ENCODE measurements at places on chromosomes 5 and 9.

DNA sequence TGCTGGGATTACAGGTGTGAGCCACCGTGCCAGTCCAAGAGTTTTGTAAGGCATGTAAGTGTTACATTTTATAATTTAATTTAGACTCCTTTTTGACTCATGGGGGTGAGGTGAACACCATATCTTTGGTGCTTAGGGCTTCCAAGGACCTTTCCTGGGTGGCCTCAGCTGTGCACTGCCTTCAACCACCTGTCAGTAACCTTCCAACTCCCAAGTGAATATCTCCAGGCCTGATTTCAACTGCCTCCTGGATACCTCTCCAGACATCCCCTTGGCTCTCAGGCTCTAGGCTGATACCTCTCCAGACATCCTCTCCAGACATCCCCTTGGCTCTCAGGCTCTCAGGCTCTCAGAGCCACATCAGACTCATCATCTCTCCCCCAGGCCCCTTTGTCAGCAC, 30.9 kb upstream of the TTLL11 start:
- DNase-seq = no peak

DNA sequence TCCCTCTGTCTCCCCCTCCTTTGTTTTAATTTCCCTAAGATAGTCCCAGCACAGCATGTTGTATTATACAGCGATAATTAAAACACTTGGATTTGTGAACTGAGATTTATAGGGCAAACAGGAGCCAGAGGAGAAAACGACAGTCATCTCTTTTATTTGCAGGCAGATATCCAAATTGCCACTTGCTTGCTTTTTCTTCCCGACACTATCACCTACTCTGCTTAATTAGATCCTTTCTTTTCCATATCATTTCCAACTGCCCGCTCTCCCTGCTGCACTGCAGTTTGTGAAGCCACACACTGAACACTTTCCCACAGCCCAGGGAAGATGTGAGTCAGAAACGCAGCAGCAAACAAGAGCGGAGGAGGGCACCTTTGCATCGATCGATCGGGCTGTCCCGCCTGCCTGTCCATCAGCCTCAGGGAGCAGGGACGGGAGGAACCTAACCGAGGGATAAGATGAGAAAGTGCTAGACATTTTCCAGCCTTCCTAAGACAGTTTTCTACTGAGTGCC, 35.8 kb upstream of the SPRY4 start:
- DNase-seq = no peak

DNA sequence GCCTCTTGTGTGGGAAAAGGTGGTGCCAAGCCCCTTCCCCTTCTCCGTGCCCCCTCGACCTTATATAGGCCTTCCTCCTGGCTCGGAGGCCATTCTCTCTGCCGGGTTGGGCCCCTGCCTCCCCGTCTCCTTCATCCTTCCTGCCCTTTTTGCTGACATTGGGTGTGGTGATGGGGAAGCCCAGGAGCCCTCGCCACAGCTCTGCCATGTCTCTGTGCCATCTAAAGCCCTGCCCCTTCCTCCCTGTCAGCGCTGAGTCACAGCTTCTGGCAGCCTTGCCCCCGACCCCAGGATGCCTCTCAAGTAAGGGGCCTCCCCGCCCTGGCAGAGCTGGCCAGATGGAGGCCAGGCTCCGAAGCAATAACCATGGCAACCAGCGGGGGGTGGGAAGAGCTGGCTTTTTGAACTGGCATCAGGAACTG, 30.4 kb downstream of the JADE2 start:
- peak; percentile 86 for DNase-seq

DNA sequence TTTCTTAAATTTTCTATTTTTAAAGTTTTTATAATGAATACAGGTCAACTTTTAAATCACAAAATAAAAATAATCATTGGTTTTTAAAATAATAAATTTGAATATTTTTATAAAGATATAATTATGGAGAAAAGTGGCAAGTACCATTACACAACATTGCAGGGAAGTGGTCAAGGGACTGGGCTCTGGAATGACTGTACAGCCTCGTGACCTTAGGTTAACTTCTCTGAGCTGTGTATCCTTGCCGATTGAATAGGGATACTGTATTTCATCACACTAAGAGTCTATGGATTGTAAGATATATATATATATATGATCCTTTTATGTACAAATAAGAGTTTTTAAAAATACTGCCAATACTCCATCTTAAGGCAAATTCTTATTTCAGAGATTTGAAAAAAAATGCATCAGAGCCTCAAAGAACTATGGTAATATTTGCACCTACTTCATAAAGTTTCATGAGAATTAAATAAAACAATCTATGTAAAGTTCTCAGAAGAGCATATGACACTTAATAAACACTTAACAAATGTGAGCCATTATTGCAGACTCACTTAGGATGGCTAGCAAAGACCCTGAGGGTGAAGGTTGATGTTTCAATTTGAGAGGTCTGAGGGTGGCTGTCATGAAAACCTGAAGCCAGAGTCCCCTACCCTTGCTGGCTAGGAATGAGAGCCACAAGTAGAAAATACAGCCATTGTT, 136.5 kb downstream of the CCDC192 start:
- DNase-seq = no peak

DNA sequence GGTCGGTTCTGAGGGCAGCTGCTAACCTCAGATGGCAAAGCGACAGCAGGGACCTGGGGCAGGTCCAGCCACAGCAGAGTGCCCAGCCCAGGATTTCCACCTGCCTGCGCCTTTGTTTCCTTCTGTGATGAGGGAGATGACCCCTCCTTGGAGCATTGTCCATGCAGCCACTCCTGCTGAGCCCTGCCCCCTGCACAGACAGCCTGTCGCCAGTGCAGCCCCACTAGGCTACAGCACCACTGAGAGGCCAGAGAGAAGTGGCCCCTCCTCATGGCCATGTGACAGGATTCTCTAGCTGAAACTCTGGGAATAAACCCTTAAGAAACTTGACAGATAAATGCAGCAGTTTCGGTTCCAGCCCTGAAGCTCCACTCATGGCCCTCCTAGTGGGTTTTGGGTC, 10.5 kb upstream of the MRNIP start:
- DNase-seq = no peak

- DNase-seq = no peak
Observed at GRCh38 chr5:107860044-107860443, 189.3 kb upstream of the EFNA5 start.

DNA sequence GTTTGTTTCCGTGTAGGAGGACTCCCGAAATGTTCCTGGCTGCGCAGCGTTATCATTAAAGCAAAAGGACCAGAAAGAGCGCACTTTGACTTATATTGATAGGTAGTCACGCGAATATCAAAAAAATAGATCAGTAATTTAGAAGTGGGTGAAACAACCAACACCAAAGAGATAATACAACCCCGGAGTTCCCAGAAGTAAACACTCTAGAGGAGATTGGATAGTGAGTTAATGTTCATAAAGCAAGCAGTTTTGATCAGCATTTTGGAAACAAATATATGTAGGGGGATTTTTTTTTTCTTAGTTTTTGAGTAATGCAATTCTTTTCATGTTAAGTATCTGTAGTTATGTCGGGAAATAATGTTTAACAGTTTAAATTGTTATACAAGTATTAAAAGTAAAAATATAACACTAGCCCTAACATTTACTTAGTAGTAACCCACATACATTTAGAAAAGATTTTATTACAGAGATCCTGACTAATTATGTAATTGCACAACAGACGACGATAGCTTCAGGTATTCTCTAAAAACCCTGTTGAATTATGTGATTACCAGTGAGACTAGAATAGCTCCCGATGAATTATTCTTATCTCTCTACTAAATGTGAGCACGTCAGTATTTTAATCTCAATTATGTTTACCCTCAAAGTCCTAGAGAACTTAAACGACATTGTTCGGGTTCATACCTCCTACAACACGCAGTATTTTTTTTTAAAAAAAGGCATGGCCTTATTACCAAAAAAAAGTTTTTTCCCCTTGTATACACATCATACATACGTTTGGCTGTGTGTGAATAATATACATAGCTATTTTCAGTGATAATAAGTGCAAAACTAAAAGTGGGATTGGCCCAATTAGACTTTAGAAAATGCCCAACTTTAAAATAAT, 9.4 kb upstream of the NFIB start:
- no peak for DNase-seq

- DNase-seq = no peak
Observed at GRCh38 chr5:180114304-180115003, 42.9 kb upstream of the RNF130 start.

GRCh38 chr9:105662184-105663104, at the start of gene TAL2:
Gene TAL2, plus strand, starts transcription at chr9:105662457. Its CDS starts 40 bp downstream, at chr9:105662497.
- DNase-seq = no peak

DNA sequence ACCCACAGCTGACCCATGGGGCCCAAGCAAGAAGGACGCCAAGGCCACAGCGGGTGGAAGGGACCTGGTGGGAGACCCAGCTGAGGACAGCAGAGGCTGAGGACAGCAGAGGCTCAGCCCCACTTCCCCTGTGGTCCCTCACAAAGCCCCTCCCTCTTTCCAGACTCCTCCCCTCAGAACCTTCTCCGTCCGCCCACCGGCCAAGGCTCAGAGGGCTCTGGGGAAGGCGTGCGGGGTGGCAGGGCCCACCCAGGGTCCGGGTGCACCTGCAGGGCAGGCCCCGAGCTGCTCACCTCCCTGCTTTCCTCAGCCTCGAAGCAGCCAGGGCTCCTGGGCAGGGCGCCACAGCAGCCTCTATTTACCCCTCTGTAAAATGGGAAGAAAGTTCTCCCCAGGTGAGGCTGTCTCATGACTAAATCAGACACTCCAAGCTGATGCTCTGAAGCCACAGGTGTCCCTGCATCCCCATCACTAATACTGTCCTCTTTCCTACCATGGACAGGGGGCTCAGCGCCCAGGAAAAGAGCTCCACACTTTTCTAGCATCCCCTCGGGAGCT, 137.9 kb upstream of the PPP1R26 start:
- DNase-seq = no peak

GRCh38 chr9:36154331-36154952, 14.7 kb upstream of the CCIN start:
- DNase-seq = no peak

DNA sequence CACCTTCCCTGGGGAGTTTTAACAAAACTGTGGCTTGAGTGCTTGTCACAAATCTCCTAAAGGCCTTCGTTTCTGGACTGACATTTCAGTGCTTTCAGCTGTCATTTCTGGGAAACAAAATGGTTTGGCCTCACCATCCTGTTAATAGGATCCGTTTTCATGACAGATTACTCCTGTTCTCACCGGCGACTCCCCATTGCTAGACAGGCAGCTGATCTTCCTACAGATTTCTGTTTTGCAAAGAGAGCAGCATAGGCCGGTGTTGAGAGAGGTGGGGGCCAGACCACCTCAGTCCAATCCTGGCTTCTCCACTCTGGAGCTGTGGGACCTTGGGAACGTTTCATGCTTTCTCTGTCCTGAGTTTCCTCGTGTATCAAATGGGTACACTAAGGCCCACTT, 75.5 kb upstream of the OTULINL start:
- DNase-seq = no peak

- no peak for DNase-seq
Observed at GRCh38 chr5:73120222-73121118, at the start of gene TMEM171. Gene TMEM171, plus strand, starts transcription at chr5:73120575. Its CDS starts 2,799 bp downstream, at chr5:73123374.

GRCh38 chr5:68419637-68420452, 204.3 kb downstream of the PIK3R1 start:
- no peak for DNase-seq

DNA sequence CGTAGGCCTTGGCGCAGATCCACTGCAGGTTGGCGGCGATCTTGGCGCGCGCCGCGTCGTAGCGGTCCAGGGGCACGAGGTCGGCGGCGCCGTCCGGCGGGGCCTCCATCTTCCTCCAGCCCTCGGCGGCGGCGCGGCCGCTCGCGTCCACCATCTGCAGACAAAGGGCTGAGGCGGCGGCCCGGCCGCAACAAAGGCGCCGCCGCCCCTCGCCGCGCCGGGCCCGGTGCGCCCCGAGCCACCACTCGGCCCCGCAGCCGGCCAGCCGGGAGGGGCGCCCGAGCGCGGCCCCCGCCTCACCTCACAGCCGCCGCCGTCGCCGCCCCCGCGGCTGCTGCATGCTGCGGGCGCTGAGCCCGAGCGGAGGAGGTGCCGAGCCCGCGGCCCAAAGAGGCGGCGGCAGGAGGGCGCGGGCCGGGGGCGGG, 328 bp downstream of the CAMSAP1 start:
- DNase-seq = no peak

- no peak for DNase-seq
Observed at GRCh38 chr5:172185096-172185461, 2.9 kb downstream of the STK10 start.

- DNase-seq = no peak
Observed at GRCh38 chr5:140840978-140841962, at the start of gene PCDHA8. Gene PCDHA8, plus strand, starts transcription at chr5:140841187. Its CDS starts 135 bp downstream, at chr5:140841322.

- DNase-seq = no peak
Observed at GRCh38 chr5:154214371-154215106, 24.0 kb downstream of the GALNT10 start.

GRCh38 chr5:81936750-81937149, 35.1 kb upstream of the ATG10 start:
- DNase-seq = no peak

DNA sequence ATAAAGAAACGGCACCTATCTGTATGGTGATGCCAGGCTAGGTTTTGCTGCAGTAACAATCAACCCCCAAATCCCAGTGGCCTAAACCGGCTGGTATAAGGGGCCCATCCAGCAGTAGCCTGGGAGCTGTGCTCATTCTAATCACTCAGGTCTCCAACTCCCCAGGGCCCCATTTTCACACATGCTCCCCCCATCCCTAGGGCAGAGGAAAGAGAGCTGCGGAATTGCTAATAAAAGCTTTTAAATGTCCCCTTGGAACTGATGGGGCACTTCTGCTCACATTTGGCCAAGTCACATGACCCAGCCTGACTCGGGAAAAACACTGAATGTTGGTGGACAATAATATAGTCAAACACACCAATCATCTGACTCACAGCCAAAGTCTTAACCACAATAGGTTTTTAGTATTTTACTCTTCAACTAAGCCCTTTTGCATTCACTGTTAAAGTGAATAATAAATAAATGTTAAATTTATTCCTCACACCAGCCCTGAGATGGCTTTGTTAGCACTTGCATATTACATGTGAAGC, 1.6 kb downstream of the FBLL1 start:
- no peak for DNase-seq

DNA sequence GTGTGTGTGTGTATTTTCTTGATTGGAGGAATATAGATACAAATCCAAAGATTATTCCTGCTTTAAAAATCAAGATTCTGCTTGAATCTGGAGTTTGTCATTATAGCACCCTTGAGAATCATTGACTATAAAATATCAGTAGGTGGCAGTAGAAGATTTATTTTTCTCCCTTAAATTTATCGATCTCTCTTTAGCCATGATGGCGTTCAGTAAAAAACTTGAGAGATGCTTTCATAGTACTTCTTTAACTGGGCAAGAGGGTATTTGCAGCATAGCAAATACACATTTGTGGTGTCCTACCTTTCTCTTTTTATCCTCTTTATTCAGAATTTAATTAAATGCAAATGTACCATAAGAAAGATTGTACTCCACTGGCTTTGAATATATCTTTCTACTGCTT, 307.7 kb downstream of the ADGRV1 start:
- DNase-seq = no peak

- no peak for DNase-seq
Observed at GRCh38 chr5:27252911-27253310, 214.5 kb upstream of the CDH9 start.

DNA sequence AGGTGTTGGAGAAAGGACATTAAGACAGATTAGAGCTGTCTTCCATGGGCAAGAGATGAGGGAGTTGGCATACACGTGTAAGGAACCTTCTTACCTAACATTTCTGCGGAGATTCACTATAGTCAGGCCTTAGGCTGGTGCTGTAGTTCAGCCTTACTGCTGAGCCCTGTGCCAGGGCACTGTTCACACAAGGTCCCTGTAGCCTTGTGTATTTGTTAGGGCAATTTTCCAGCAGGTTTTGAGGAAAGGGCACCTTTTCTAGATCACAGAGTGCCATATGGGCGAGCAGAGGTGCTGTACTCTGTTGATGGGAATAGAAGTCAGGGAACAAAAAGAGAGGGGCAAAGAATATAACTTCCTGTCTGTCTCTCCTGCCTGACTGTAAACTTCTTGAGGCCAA, 15.6 kb downstream of the PALM2AKAP2 start:
- DNase-seq = no peak

Data from stimulated activated effector memory CD8-positive, alpha-beta T cell treated with anti-CD3 and anti-CD28 coated beads, Interleukin-12 subunit alpha, Interleukin-12 subunit beta, amount 100 ng/mL, for 72 hours (primary cell).